ENCODE measurements at places on chromosomes 1 and 21. TPM values are rescaled to one million over a fixed set of nuclear protein-coding genes. Genes with fewer than 3 reads are reported as not detected.

DNA sequence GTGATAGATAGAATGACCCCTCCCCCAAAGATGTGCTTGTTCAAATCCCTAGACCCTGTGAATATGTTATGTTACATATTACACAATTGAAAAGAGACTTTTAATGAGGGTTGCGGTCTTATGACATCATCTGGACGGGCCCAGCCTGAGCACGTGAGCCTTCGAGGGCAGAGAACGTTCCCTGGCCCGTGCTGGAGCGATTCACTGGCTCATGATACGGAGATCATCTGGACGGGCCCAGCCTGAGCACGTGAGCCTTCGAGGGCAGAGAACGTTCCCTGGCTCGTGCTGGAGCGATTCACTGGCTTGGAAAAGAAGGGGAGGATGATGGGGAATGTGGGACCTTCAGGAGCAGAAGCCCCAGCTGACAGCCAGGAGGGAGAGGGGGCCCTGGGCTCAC lies 34.4 kb upstream of the COL18A1 start:
- no peak for DNase-seq

The NBPF20 gene
- total RNA-seq: 3.8 TPM

DNA sequence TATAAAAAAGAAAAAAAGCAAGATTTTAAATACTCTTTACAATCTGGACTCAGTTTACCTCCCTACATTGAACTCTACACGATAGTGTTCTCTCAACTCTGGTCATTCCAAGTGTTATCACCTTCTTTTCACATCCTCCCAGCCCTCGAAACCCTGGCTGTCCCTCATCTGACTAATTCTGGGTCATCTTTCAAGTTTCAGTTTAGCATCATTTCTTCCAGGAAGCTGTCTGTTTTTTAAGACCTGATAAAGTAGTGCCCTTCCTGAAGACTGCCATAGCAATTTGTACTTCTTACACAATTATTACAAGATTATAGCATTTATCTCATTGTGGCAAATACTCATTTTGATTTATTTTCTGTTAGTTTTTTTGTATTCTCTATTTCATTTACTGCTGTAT lies 1.2 kb downstream of the ALG14 start:
- no peak for DNase-seq

DNA sequence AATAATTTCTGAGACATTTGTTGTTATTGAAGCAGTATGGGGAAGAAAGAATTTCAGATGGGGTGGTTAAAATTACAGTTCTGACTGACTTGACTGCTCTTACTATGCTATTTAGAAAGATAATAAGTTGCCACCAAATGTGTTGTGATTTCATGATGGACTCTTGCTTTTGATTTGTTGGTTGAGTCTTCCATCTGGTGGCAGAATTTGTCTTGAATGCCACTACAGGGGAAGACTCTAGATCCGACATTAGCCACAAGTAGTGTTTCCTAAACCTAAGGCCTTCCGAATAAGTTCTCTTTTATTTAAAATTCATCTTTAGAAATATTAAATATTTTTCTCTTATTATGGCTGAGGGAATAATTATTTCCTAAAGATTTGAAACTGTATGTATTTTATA lies 190.9 kb upstream of the ADGRL4 start:
- DNase-seq: peak; percentile 22

The ZNF648 gene
- total RNA-seq: 0.57 TPM

DNA sequence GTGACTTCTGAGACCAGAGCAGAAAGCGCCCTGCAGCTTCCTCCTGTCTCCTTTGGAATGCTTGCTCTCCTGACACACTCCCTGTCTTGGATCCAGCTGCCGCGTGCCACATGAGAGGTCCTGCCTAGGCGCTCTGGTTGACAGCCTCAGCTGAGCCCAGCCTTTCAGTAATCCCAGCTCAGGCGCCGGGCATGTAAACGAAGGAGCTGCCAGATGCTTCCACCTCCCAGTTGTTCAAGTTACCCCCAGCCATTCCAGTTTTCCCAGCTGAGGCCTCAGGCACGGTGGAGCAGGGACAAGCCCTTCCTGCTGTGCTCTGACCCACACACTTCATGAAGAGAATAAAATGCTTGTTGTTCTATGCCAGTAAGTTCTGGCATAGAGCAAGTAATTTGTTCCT lies 14.3 kb upstream of the CD34 start:
- no peak for DNase-seq

All from HCT116 (cell line).